ENCODE measurements at places on chromosomes 7 and 10.

DNA sequence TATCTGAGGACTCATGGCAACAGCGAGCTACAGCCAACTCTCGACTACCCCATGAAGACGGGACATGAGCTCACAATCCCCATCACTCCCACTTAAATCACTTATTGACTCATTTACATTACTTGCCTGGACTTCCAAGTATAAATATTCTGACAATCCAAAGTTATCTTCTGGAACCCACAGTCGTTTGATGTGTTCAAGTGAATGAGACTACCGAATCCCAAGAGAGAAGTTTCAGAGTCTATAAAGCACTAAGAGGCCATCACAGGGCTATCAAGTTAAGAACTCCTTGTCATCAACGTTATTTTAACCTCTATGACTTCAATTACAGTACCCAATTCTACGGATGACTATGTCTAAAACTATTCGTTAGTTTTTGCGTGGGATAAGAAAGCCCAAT is 11.5 kb upstream of the ANAPC16 start:
- DNase-seq = no peak

DNA sequence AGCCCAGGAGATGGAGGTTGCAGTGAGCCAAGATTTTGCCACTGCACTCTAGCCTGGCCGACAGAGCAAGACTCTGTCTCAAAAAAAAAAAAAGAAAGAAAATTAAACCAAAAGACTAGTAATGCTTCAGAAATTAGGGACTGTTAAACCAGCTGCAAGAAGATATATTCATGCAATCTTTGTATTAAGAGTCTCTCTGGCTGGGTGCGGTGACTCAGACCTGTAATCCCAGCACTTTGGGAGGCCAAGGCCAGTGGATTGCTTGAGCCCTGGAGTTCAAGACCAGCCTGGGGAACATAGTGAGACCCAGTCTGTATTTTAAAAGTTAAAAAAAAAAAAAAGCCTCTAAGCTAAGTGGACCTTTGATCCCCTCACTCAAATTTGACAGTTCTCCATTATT is 2.5 kb upstream of the HNRNPF start:
- no peak for DNase-seq

- DNase-seq = no peak
Observed at GRCh38 chr10:61941202-61941681, 39.7 kb downstream of the ARID5B start.

DNA sequence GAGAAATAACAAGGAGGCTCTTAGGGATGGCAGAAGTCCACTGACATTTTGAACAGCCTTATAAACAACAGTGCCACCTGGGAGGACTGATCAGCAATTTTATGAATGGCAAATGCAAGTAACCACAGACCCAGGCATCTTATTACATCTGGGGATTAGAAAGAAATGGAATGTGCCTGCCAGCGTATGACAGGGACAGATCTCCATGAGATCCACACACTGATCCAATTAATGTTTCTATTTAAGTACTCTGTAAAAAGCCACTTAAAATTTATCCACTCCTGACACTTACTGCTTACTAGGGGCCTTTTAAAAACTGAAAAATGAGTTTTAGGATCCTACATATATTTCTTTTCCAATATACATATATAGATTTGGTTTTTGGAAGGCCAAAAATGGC is 28.6 kb downstream of the PARD3 start:
- no peak for DNase-seq
